ENCODE measurements at places on chromosomes 11 and 22. TPM values are rescaled to one million over a fixed set of nuclear protein-coding genes. Genes with fewer than 3 reads are reported as not detected.
A peak's percentile ranks its signal among the peaks of the same experiment; 100 is the strongest.

Gene MOGAT2
- total RNA-seq, result not detected

Gene SYT8
- 1.7 TPM for total RNA-seq

Gene PKP3
- 3.6 TPM for total RNA-seq

Gene OR52M1
- total RNA-seq, result not detected

Gene TYR
- not detected for total RNA-seq

Gene CFAP300
- 8.2 TPM for total RNA-seq

Gene TOLLIP
- 65.5 TPM for total RNA-seq

Gene CD3D
- 8.7 TPM for total RNA-seq

Gene C22orf23
- total RNA-seq, result 0.57 TPM

Gene OTUB1
- total RNA-seq, result 69.0 TPM

Gene APOL6
- total RNA-seq, result 30.2 TPM

Gene PRG3
- not detected for total RNA-seq

Gene NCR3LG1
- total RNA-seq, result 4.5 TPM

Gene ANKRD49
- total RNA-seq, result 17.1 TPM

Gene BTG4
- not detected for total RNA-seq

Gene OOSP4B
- total RNA-seq, result not detected

Gene HEPN1
- total RNA-seq, result not detected

Gene CYTH4
- total RNA-seq, result 30.2 TPM

Gene MDK
- total RNA-seq, result 38.3 TPM

Gene RBM14
- 80.6 TPM for total RNA-seq

Gene BRSK2
- 1.2 TPM for total RNA-seq

DNA sequence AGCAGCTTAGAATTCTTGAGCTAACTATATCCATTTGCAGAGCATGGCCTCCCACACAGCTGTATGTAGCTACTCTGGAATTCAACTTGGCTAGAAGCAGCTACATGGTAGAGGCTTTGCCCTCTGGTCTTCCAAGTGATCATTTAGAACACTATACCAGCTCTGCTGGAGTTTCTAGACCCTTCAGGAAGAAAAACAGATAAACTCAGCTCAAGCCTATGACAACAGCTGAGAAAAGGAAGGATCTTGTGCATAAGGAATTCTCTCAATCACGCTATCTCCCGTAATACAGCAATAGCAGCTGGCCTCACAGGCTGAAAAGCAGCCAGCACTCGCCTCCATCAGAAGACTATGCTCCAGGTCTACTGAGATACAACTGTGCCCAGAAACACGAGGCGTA is 50.6 kb upstream of the APOA1 start:
- DNase-seq, result no peak

GRCh38 chr11:129333873-129334272 is 41.8 kb upstream of the BARX2 start:
- DNase-seq, result no peak

GRCh38 chr11:8253566-8253965 is 10.1 kb downstream of the LMO1 start:
- DNase-seq, result no peak

- DNase-seq, result no peak
Measured at GRCh38 chr11:68116126-68116525, 5.1 kb downstream of the CHKA start.

GRCh38 chr11:69084371-69084770 is 35.6 kb downstream of the TPCN2 start:
- DNase-seq, result no peak

DNA sequence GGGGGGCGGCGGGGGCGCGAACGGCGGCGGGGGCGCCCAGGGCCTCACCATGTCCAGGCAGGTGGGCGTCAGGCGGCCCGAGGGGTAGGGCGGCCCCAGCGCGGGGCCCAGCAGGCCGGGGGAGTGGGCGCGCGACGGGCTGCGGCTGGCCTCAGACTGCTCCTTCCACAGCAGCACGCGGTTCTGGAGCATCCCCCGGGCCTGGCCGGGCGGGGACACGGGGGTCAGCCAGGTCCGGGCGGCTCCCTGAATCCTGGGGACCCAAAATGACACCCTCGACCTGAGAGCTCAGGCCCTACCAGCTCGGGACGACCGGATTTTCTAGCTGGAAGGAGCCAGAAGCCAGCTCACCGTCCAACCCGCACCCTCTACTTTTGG is 5.5 kb upstream of the SLC16A8 start:
- DNase-seq, result no peak

GRCh38 chr11:30586251-30587144 is at the start of gene MPPED2:
Gene MPPED2 (minus strand): TSS chr11:30586353. CDS start chr11:30580373, 5,980 bp downstream.
- DNase-seq, result peak; percentile 53

GRCh38 chr11:74010306-74011300 is 1.7 kb upstream of the UCP3 start:
- DNase-seq, result no peak

- DNase-seq, result no peak
Measured at GRCh38 chr11:76835928-76836612, 24.6 kb upstream of the ACER3 start.

GRCh38 chr22:45580726-45581381 is 78.2 kb downstream of the FBLN1 start:
- no peak for DNase-seq

DNA sequence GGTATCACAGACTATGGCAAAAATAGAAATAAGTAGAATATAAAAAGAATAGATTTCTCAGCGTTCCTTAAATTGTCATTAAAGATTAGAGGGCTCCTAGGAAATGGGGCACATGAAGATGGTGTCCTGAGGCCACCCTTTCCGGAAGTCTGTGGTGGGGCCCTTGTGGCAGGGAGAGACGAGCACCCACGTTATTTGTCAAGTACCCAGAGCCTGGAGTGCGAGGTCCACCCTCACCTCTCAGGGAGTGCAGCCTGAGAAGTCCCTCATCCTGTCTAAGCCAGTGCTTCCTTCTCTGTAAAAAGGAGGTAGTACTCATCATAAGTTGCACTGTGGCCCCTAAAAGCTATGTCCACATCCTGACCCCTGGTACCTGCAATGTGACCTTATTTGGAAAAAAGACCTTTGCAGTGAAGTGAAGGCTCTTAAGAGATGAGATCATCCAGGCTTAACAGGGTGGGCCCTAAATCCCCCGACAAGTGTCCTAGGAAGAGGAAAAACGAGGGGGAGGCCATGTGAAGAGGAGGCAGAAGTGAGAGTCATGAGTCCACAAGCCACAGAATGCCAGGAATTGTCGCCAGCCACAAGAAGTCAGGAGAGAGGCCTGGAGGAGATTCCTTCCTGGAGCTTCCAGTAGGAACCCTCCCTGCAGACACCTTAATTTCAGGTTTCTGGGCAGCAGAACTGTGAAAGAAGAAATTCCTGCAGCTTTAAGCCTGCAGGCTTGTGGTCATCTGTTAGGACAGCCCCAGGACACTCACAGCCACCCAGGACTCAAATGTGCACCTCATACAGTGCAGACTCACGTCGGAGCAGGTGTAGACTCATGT is 76.8 kb upstream of the CCND1 start:
- DNase-seq, result no peak

- DNase-seq, result no peak
Measured at GRCh38 chr11:120057595-120058581, 80.0 kb downstream of the TRIM29 start.

DNA sequence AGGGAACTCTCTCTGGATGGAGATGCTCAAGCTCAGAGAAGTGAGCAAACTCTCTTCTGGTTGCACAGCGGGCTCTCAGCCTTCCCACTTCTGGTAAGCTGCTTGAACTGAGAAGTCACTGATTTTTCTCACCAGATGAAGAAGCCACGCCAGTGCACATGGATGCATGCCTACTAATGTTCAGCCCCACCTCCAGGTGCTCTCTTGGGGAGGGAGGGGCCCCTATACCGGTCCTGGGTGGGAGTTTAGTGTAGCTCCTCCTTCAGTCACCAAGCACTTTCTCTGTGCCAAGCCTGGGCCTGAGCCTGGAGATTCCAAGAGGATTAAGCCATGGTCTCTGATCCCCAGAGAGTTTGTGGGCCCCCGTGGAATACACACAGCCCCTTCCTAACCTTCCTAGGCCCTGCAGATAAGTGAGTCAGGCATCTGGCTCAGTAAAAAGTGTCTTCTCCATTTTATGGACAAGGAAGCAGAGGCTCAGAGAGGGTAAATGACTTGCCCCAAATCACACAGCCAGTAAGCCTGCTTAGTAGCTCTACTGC is 142.2 kb downstream of the ST3GAL4 start:
- no peak for DNase-seq

GRCh38 chr11:44591557-44591956 is 26.1 kb downstream of the CD82 start:
- DNase-seq, result no peak

GRCh38 chr11:85697747-85698146 is 11.8 kb upstream of the CCDC89 start:
- no peak for DNase-seq

DNA sequence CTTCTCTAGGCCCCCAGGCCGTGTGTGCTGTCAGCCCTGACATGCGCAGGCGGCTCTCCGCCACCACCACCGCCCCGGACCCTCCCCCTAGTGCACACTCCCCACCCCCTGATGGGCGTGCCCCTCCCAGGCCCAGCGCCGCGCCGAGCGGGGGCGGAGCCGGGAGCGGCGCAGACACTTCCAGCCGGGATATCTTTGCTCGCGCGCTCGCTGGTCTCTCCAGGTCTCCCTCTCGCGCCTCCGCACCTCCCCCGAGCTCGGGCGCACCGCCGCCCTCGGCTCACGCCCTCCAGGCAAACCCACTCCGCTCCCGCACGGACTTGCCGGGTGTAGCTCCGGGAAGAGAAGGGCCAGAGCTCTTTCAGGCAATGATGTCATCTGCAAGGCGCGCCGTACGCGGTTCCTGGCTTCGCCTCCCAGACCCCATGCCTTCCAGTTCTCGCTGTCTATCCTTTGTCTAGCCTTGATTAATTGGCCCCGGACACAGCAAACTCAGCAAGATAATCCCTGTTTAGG is at the start of gene SCN3B:
SCN3B (minus strand) TSS at position 59 of the 516 bp plus-strand sequence. CDS start 823 bp downstream, outside the sequence.
- peak; percentile 92 for DNase-seq

DNA sequence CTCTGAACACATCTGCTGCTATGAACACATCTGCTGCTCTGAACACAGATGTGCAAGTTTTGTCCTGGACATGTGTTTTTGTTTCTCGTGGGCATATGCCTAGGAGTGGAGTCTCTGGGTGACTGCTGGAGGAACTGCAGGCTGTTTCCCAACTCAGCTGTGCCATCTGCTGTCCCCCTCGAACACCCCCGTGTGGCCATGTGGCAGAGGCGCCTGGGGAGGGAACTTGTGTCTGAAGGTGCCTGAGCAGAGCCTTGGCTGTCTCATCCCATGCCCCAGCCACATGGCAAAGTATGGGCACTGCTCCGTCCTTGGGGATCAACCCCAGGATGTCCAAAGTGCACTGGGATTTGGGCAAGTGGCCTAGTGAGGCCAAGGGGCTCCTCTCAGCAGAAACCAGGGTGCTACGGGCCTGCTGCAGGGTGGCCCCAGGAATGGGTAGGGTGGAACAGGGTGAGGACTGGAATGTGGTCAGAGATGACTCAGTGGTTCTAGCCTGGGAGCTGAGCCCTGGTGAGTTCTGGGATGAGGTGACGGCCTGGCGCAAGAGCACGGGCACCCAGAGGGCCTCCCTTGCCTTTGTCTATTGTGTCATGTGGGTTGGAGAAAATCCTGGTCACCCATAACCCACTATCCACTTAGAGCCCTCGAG is 14.7 kb downstream of the GATD1 start:
- DNase-seq, result no peak

- peak; percentile 83 for DNase-seq
Measured at GRCh38 chr11:120168960-120169681, 31.2 kb upstream of the TRIM29 start.

DNA sequence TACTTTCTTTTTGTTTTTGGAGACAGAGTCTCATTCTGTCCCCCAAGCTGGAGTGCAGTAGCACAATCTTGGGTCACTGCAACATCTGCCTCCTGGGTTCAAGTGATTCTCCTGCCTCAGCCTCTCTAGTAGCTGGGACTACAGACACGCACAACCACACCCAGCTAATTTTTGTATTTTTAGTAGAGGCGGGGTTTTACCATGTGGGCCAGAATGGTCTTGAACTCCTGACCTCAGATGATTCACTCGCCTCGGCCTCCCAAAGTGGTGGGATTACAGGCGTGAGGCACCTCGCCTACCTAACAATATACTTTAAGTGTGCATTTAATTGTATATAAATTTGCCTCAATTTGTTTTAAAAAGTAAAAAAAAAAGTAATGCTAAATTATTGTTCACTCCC is 38.4 kb downstream of the GRK3 start:
- no peak for DNase-seq

GRCh38 chr11:83088965-83089364 is 17.3 kb upstream of the RAB30 start:
- DNase-seq, result no peak

All from kidney (tissue), 22 donors.